Adrenal gland (tissue), 19 donors: ENCODE measurements at places on chromosomes 4 and X. TPM values are rescaled to one million over a fixed set of nuclear protein-coding genes. Genes with fewer than 3 reads are reported as not detected.

DNA sequence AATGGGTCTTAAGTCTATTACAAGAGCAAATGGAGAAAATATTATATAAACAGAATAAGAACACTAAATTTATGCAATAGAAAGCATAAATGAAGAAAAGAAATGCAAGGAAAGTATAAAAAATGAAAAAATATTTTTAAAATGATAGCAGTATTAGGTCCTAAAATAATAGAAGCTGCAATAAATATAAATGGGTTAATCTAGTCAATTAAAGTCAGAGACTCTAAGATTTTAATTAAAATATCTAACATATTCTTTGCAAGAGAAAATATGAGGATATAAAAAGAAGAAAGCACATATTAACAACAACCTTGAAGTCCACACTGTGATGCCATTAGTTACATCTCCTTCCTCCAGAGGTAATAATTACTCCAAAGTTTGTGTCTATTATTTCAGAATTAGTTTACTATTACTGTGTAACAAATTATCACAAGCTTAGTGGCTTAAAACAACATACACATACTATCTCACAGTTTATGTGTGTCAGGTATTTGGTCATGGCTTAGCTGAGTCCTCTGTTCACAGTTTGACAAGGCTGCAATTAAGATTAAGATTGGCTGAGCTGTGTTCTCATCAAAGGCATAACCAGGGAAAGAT lies 174.9 kb downstream of the NAA11 start:
- H3K4me1 ChIP-seq: no peaks in the 10 kb centered on the region
- no peaks in the 10 kb centered on the region for H3K36me3 ChIP-seq
- no peak overlapping the region for H3K4me3 ChIP-seq
- no peak for DNase-seq
- H3K27me3 ChIP-seq: no peaks in the 10 kb centered on the region

SMIM10L2A gene
- 31.5 TPM for polyA plus RNA-seq

GRCh38 chrX:111041018-111041462 lies 55.0 kb upstream of the PAK3 start:
- no peak overlapping the region for H3K4me3 ChIP-seq

- no peaks in the 10 kb centered on the region for H3K4me1 ChIP-seq
- no peaks in the 10 kb centered on the region for H3K27me3 ChIP-seq
- DNase-seq: no peak
- H3K4me3 ChIP-seq: no peak overlapping the region
Observed at GRCh38 chrX:63746715-63747114, 38.3 kb downstream of the ARHGEF9 start.

DNA sequence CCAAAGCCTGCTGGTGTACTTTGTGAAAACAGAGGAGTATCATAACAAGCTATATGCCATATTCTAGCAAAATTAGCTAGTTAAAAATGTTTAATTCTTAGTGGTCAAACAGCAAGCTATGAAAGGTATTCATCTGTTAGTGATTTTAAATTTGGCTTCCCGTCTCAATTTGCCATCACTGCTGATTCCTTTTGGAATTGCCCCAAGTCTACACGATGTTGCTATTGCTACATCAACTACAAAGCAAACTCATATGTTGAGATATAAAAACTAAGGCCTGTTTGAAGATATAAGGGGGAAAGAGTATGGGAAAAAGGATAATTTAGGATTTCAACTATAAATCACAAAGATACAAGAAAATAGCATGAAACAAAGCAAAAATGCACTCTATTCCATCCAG lies 146.1 kb downstream of the COL25A1 start:
- H3K4me1 ChIP-seq: no peaks in the 10 kb centered on the region
- H3K4me3 ChIP-seq: no peak overlapping the region
- no peak overlapping the region for H3K27ac ChIP-seq

GRCh38 chr4:138104284-138104680 lies 137.9 kb downstream of the SLC7A11 start:
- no peak overlapping the region for H3K4me3 ChIP-seq
- no peak overlapping the region for H3K27ac ChIP-seq
- H3K27me3 ChIP-seq: no peaks in the 10 kb centered on the region
- DNase-seq: no peak

DNA sequence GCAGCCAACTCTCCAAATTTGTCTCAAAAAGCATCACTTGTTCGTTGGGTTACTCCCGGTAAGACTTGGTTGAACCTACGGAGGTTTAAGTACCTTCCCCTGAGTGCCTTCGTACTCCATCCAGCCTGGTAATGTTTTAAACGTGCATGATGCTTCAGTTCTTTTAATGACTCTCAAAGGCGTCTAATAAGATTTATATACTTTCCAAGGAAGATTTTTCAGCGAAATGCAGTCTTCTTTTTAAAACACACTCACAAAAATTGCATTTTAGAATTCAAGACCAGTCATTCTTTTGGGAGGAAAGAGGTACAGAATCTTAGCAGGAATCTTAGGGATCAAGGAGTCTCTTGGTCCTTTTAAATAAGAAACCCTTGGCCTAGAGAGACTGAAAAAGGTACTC lies 430 bp upstream of the TRPC3 start:
- no peaks in the 10 kb centered on the region for H3K36me3 ChIP-seq
- H3K27me3 ChIP-seq: peaks cover 16% of the 10 kb centered on the region
- H3K4me3 ChIP-seq: no peak overlapping the region
- H3K4me1 ChIP-seq: peaks cover 15% of the 10 kb centered on the region

GRCh38 chr4:76458825-76459224 lies 23.8 kb downstream of the SHROOM3 start:
- H3K36me3 ChIP-seq: no peaks in the 10 kb centered on the region
- DNase-seq: no peak
- no peaks in the 10 kb centered on the region for H3K27me3 ChIP-seq
- H3K4me3 ChIP-seq: no peak overlapping the region
- no peaks in the 10 kb centered on the region for H3K4me1 ChIP-seq

DNA sequence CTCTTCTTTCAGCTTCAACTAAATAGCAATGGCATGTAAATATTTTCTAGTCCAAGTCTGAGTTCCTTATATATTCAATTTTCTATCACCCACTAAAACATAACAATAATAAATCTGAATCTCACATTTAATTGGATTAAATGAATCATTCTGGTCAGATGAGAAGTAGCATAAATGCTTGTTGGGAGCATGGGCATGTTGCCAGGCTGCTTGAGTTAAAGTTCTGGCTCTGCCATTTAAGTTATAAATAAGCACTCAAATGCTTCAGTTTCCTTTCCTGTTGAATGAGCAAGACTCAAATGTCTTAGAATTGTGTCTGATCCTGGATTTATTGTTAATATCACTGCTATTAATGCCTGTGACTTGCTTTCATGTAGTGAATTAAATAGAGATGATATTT lies 496.3 kb downstream of the STPG2 start:
- DNase-seq: peak; percentile 59
- no peak overlapping the region for H3K4me3 ChIP-seq
- no peak overlapping the region for H3K27ac ChIP-seq
- no peaks in the 10 kb centered on the region for H3K36me3 ChIP-seq
- no peaks in the 10 kb centered on the region for H3K4me1 ChIP-seq

DNA sequence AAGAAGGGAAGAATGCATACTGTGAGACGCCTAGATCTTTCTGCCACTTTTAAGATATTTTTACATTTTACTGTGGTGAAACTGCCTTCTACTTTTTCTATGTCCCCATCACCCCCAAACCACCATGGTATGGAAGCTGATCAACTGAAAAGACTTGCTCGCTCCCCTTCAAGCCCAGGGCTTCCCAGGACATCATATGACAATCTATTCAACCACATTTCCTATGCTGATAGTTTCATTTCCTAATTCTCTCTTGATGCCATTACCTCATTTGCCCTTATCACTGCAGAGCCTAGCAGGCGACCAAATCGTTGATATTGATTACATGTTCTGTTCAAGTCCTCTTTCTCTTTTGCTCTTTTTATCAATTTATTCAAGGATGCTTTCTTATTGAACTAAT lies 40.1 kb upstream of the KLHL34 start:
- peaks cover 12% of the 10 kb centered on the region for H3K27me3 ChIP-seq
- no peak for DNase-seq
- no peaks in the 10 kb centered on the region for H3K4me1 ChIP-seq
- H3K36me3 ChIP-seq: no peaks in the 10 kb centered on the region
- H3K4me3 ChIP-seq: no peak overlapping the region

- no peak overlapping the region for H3K4me3 ChIP-seq
- no peak overlapping the region for H3K27ac ChIP-seq
- H3K27me3 ChIP-seq: peaks cover 3% of the 10 kb centered on the region
- DNase-seq: no peak
Observed at GRCh38 chrX:68599256-68600152, 48.0 kb upstream of the STARD8 start.

DNA sequence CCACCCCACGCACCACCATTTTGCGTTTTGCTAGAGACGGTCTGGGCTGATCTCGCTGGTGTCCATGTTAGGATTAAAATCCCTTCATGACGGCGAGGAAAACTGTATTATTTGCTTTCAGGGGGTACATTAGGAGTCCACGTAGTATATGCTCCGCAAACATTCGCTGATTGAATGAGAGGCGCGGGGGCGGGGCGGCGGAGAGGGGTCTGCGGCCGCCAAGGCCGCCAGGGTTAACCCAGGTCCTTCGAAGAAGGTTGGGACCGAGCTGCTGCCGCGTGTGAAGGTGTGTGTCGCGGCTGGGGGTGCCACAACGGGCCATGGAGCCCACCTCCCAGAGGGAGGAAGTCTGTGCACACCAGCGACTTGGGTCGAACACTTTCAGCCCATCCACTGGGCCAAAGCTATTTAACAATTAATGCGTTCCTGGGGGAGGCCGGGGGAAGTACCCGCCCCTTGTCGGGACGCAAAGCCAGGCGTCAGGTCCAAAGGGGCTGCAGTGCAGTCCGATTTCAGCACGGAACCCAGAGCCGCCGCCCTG lies 6.4 kb upstream of the PITX2 start:
- peaks cover 96% of the 10 kb centered on the region for H3K27me3 ChIP-seq
- no peak for DNase-seq
- no peaks in the 10 kb centered on the region for H3K36me3 ChIP-seq
- no peak overlapping the region for H3K4me3 ChIP-seq

DNA sequence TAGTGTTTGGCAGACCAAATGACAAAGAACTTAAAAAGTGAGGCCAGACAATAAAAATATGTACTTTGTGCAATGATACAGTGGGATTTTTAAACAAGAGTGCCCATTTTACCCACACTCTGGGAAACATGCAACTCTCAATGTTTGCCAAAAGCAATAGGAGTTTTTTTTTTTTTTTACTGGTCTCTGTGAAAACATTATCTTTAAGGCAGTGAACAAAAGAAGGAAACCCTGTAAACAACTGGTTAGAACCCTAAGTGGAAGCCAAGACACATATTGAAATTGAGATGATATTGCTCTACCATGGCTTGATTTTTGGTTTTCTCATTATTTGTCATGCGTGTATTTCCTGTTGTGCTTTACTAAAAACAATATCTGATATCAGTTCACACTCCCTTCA lies 67.2 kb upstream of the PPP3CA start:
- H3K4me3 ChIP-seq: no peak overlapping the region
- no peaks in the 10 kb centered on the region for H3K36me3 ChIP-seq
- H3K27me3 ChIP-seq: no peaks in the 10 kb centered on the region

GRCh38 chr4:139704915-139705485 lies 39.4 kb downstream of the MGST2 start:
- H3K36me3 ChIP-seq: no peaks in the 10 kb centered on the region
- no peak for DNase-seq
- H3K4me1 ChIP-seq: no peaks in the 10 kb centered on the region
- no peak overlapping the region for H3K27ac ChIP-seq

GRCh38 chrX:17039826-17040225 lies 93.4 kb downstream of the REPS2 start:
- H3K4me3 ChIP-seq: no peak overlapping the region
- H3K4me1 ChIP-seq: peaks cover 22% of the 10 kb centered on the region

NDNF gene
- polyA plus RNA-seq: 1.1 TPM

- no peak overlapping the region for H3K4me3 ChIP-seq
- H3K36me3 ChIP-seq: no peaks in the 10 kb centered on the region
- peaks cover 44% of the 10 kb centered on the region for H3K4me1 ChIP-seq
Observed at GRCh38 chrX:44935172-44935571, 62.2 kb downstream of the KDM6A start.

SPANXA1 gene
- not detected for polyA plus RNA-seq

DNA sequence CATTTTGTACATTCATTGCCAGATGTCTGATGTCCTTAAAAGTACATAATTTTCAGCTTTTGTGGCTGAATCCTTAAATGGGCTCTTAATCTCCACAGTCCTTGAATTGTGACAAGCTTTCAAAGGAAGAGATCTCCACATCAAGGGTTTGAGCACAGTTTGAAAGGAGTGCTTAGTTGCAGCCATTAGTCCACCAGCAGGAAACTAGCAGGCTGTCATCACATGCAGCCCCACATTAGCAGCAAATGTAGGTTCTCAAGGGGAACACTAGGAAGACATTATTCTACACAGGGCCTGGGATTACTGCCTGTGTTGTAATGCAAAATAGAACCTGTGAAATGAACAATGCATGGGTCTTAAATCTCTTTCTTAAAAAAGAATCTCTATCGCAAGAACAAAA lies 173.2 kb downstream of the CBLL2 start:
- no peak overlapping the region for H3K4me3 ChIP-seq
- no peaks in the 10 kb centered on the region for H3K4me1 ChIP-seq
- H3K27me3 ChIP-seq: no peaks in the 10 kb centered on the region

- no peak overlapping the region for H3K27ac ChIP-seq
- no peak overlapping the region for H3K4me3 ChIP-seq
- peaks cover 3% of the 10 kb centered on the region for H3K27me3 ChIP-seq
- H3K36me3 ChIP-seq: no peaks in the 10 kb centered on the region
Observed at GRCh38 chrX:23554304-23554703, 113.0 kb upstream of the PRDX4 start.

QRFPR gene
- polyA plus RNA-seq: 0.49 TPM

ART3 gene
- polyA plus RNA-seq: 0.88 TPM

DNA sequence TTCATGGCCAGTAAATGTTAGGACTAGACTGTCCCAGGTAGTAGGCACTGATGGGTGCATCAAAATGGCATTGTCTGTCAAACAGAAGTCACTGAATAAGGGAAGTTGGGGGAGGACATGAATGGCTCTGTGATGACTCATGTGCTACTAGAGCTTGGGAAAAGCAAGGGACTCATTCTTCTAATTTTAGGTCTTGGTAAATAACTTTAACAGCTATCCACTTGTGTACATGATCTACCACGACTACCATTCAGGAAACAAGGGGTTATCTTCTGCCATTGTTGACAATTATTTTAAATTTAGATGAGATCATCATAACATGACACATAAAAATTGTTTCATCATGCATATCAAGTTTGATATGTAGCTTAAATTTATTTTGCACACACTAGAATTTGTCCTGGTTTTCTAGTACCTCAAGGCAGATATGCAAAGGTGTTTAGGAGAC lies 6.3 kb downstream of the AREG start:
- no peaks in the 10 kb centered on the region for H3K27me3 ChIP-seq
- DNase-seq: no peak
- H3K36me3 ChIP-seq: no peaks in the 10 kb centered on the region
- no peaks in the 10 kb centered on the region for H3K4me1 ChIP-seq
- no peak overlapping the region for H3K27ac ChIP-seq
- H3K4me3 ChIP-seq: no peak overlapping the region

DNA sequence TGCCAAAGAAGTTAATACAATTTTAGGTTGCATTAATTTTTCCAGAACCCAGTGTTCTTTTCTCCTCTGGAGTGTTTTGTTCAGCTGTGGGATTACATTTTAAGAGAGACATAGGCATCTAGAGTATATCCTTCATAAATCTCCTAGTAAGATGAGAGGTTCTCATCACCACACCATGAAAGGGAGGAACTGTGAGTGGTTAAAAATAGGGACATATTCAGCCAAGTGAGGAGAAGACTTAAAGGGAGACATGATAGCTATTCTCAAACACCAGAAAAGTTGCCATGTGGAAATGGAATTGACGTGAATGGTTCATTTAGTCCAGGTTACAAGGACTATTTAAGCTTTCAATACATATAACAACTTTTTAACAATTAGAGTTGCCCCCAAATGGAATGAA lies 6.5 kb upstream of the MRPL1 start:
- H3K27ac ChIP-seq: no peak overlapping the region
- no peaks in the 10 kb centered on the region for H3K27me3 ChIP-seq
- no peak overlapping the region for H3K4me3 ChIP-seq
- no peaks in the 10 kb centered on the region for H3K4me1 ChIP-seq
- no peaks in the 10 kb centered on the region for H3K36me3 ChIP-seq
- no peak for DNase-seq
